ENCODE measurements at places on chromosomes 13 and 19. TPM values are rescaled to one million over a fixed set of nuclear protein-coding genes. Genes with fewer than 3 reads are reported as not detected.

DNA sequence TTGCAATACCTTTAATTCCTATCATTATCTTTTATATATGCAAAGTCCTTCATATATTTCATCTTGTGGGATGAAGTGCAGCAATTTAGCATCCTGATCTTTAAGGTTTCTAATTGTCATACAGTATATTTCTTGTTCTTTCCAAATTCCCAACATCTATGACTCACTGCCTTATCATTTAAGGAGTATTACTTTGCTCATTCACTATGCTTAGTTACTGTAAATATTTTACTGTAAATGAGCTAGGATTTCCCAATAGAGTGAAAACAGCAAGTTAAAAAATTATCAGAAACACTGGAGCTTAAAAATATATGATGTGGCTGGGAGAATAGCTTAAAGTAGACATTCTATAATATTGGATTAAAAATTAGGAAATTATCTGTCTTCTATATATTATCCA lies 69.9 kb downstream of the SLITRK6 start:
- no peak overlapping the region for H3K4me3 ChIP-seq
- H3K4me1 ChIP-seq, result no peaks in the 10 kb centered on the region

- no peak overlapping the region for H3K4me3 ChIP-seq
- H3K4me1 ChIP-seq, result no peaks in the 10 kb centered on the region
- H3K27ac ChIP-seq, result no peak overlapping the region
- no peak for DNase-seq
Observed at GRCh38 chr13:76622315-76623040, 263.7 kb downstream of the KCTD12 start.

Gene KCTD12
- total RNA-seq, result 152 TPM

- no peak overlapping the region for H3K4me3 ChIP-seq
- H3K27me3 ChIP-seq, result no peaks in the 10 kb centered on the region
- H3K27ac ChIP-seq, result no peak overlapping the region
- H3K36me3 ChIP-seq, result peaks cover 12% of the 10 kb centered on the region
- peaks cover 26% of the 10 kb centered on the region for H3K4me1 ChIP-seq
Observed at GRCh38 chr19:34363094-34363493, 1.9 kb upstream of the GPI start.

GRCh38 chr13:114269281-114269770 lies 12.1 kb upstream of the UPF3A start:
- peaks cover 88% of the 10 kb centered on the region for H3K36me3 ChIP-seq
- no peaks in the 10 kb centered on the region for H3K4me1 ChIP-seq

Gene SMIM7
- total RNA-seq, result 76.7 TPM

Gene FPR1
- 53.3 TPM for total RNA-seq

Gene ZNF223
- 5.8 TPM for total RNA-seq

Gene DNAAF3
- 1.5 TPM for total RNA-seq

- no peak overlapping the region for H3K4me3 ChIP-seq
- no peaks in the 10 kb centered on the region for H3K4me1 ChIP-seq
- peaks cover 8% of the 10 kb centered on the region for H3K36me3 ChIP-seq
Observed at GRCh38 chr19:4425537-4425936, 23.1 kb downstream of the CHAF1A start.

GRCh38 chr13:58633226-58633625 lies 1001.7 kb downstream of the PCDH17 start:
- no peaks in the 10 kb centered on the region for H3K36me3 ChIP-seq
- H3K27ac ChIP-seq, result no peak overlapping the region
- H3K4me3 ChIP-seq, result no peak overlapping the region

GRCh38 chr19:48393559-48394330 lies at the start of gene GRIN2D:
Gene GRIN2D (plus strand): TSS chr19:48393668. CDS start chr19:48398393, 4,725 bp downstream.
- no peaks in the 10 kb centered on the region for H3K4me1 ChIP-seq
- no peak for DNase-seq
- peaks cover 7% of the 10 kb centered on the region for H3K36me3 ChIP-seq
- H3K4me3 ChIP-seq, result no peak within 1 kb of the TSS
- peaks cover 53% of the 10 kb centered on the region for H3K27me3 ChIP-seq

- no peak overlapping the region for H3K4me3 ChIP-seq
- peaks cover 33% of the 10 kb centered on the region for H3K4me1 ChIP-seq
- no peaks in the 10 kb centered on the region for H3K27me3 ChIP-seq
- no peak for DNase-seq
- H3K27ac ChIP-seq, result no peak overlapping the region
Observed at GRCh38 chr13:110213461-110214074, 93.4 kb downstream of the COL4A1 start.

Gene SIGLECL1
- total RNA-seq, result not detected

DNA sequence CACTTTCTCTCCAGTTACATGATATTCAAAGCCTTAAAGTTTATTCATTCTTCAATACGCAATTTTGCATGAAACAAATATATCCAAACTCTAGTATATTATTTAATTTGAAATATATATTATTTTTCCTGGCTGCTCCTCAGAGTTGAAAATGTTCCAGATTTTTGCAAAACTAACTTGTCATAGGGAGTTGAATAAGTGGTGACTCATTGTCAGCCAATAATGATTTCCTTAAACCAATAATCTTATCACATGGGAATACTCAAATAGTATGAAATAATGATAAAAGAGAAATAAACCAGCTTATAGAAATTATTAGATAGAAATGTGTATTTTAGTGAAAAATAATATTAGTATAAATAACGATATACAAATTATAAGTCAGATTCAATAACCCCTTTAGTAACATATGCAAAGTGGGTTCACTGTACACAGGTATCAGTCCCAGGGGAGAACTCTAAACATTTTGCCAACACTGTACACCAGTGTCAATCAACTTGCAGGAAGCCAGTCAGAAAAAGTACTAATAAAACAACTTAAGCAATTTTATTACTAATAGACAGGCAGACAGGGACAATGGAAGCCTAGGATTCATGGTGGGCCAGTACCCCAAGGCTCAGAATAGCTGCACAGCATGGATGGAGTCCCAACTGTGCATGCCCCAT lies 222.6 kb upstream of the KLHL1 start:
- no peak for DNase-seq
- no peaks in the 10 kb centered on the region for H3K36me3 ChIP-seq
- H3K27ac ChIP-seq, result no peak overlapping the region
- H3K27me3 ChIP-seq, result no peaks in the 10 kb centered on the region

Gene CPB2
- total RNA-seq, result 74.4 TPM

Gene ZNF345
- 6.7 TPM for total RNA-seq

GRCh38 chr19:48609571-48610108 lies 3.1 kb downstream of the SPACA4 start:
- DNase-seq, result no peak
- H3K4me1 ChIP-seq, result no peaks in the 10 kb centered on the region
- H3K4me3 ChIP-seq, result no peak overlapping the region
- H3K36me3 ChIP-seq, result no peaks in the 10 kb centered on the region
- H3K27me3 ChIP-seq, result no peaks in the 10 kb centered on the region
- H3K27ac ChIP-seq, result no peak overlapping the region

DNA sequence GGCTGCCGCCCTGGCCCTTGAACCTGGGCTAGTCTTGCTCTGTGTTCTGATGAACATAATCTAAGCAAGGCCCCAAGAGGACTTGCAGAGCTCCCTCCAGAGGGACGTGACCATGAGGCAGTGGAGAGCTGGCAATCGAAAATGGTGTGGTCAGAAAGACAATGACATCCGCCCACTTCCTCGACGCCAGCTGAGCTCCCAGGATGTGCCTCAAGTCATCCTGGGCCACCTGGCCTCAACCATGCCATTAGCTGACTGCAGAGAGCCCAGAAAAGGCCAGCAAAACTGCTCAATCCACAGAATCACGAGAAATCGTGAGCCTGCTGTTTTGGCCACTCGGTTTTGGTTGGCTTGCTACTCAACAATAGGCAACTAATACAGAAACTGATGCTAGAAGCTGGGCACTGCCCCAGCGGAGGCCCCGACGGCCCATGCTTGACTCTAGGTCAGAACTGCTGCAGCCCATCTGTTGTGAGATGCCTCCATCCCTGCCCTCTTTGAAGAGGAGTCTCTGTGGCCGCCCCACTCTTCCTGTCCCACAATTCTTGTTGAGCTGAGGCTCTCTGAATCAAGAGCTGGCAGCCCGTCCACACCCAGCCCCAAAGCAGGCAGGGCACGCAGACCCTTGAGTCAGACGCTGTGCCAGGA lies 53.3 kb downstream of the STK24 start:
- no peaks in the 10 kb centered on the region for H3K27me3 ChIP-seq
- DNase-seq, result peak; percentile 47
- peaks cover 4% of the 10 kb centered on the region for H3K36me3 ChIP-seq
- peaks cover 46% of the 10 kb centered on the region for H3K4me1 ChIP-seq

Gene ZNF146
- 41.2 TPM for total RNA-seq

GRCh38 chr13:103288114-103288513 lies 221.9 kb upstream of the SLC10A2 start:
- H3K27me3 ChIP-seq, result no peaks in the 10 kb centered on the region
- no peak overlapping the region for H3K27ac ChIP-seq

DNA sequence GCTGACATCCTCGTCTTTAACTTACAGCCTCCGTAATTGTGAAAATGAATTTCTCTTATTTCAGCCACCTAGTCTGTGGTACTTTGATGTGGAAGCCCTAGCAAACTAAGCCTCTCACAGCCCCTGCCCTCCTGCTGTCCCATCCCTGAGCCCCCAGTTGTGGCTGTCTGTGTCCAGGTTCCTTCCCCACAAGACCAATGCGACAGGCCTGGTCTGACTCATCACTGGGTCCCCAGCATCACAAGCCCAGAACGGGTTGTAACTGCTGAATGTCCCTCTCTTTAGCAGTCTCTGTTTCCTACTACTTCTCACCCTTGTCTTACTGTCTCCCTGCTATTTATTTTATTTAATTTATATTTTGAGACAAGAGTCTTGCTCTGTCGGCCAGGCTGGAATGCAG lies 5.7 kb downstream of the POU2F2 start:
- no peak for DNase-seq
- no peaks in the 10 kb centered on the region for H3K4me1 ChIP-seq
- peaks cover under 1% of the 10 kb centered on the region for H3K27me3 ChIP-seq

- no peak overlapping the region for H3K27ac ChIP-seq
- H3K27me3 ChIP-seq, result peaks cover 99% of the 10 kb centered on the region
- H3K4me1 ChIP-seq, result peaks cover 6% of the 10 kb centered on the region
- DNase-seq, result no peak
- no peaks in the 10 kb centered on the region for H3K36me3 ChIP-seq
- no peak overlapping the region for H3K4me3 ChIP-seq
Observed at GRCh38 chr13:112056284-112056727, 10.6 kb upstream of the SOX1 start.

DNA sequence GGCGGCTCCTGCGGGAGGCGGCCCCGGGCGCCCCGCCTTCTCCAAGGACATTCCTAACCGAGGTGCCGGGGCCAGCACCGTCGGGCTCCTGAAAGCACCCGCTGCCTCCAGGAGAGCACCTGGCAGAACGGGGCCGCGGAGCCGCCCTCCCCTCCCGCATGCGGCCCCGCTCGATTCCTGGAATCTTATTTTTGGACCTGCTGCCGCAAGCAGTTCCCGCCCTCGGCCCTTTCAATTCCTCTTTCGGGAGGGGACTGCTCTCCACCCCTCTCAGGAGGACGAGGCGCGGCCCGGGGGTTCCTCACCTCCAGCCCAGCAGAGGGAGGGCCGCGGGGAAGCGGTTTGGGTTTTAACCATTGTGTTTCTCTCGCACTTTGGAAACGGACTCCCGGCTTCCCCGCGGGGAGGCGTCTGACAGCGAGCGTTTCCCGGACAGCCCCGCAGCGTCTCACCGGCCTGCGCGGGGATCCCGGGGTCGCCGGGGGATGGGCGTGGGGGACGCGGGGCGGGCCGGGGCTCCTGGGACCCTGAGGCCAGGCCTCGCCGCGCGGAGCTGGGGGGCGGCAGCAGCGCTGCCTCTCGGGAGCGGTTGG lies 849 bp downstream of the GAS6 start:
- DNase-seq, result peak; percentile 84
- H3K4me3 ChIP-seq, result peak overlapping the region; percentile 71
- no peaks in the 10 kb centered on the region for H3K36me3 ChIP-seq
- H3K27ac ChIP-seq, result peak overlapping the region; percentile 87

Gene PABPC3
- 0.12 TPM for total RNA-seq

GRCh38 chr19:8468761-8469373 lies 24.1 kb downstream of the HNRNPM start:
- DNase-seq, result no peak
- peaks cover 100% of the 10 kb centered on the region for H3K36me3 ChIP-seq
- no peak overlapping the region for H3K4me3 ChIP-seq
- no peak overlapping the region for H3K27ac ChIP-seq

Gene RNF17
- not detected for total RNA-seq

GRCh38 chr13:31100721-31101120 lies 61.0 kb downstream of the HSPH1 start:
- no peak overlapping the region for H3K4me3 ChIP-seq
- no peak for DNase-seq
- no peaks in the 10 kb centered on the region for H3K36me3 ChIP-seq
- H3K27ac ChIP-seq, result no peak overlapping the region
- H3K4me1 ChIP-seq, result no peaks in the 10 kb centered on the region

- H3K4me1 ChIP-seq, result no peaks in the 10 kb centered on the region
- no peaks in the 10 kb centered on the region for H3K36me3 ChIP-seq
- no peak for DNase-seq
- H3K27me3 ChIP-seq, result no peaks in the 10 kb centered on the region
Observed at GRCh38 chr13:59686798-59687394, 476.8 kb downstream of the DIAPH3 start.

DNA sequence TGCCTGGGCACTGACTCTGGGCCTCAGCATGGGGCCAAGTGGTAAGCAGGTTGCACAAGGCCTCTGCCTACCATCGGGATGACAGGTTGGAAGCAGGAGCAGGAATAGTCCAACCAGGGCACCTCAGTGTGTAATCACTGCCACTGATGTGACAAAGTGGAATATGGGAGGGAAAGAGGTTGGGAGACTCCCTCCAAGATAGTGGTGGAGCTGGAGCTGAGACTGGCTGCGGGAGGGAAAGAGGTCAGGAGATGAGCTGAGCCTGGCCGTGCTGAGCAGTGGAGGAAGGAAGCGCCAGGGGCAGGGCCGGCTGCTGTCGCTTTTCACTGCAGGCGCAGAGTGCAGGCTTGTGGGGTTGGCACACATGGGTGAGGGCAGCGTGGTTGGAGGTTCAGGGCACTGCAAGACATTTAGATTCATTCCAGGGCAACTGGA lies 6.8 kb downstream of the UPF3A start:
- H3K27ac ChIP-seq, result no peak overlapping the region
- no peak for DNase-seq
- peaks cover 52% of the 10 kb centered on the region for H3K36me3 ChIP-seq
- peaks cover 9% of the 10 kb centered on the region for H3K4me1 ChIP-seq
- H3K27me3 ChIP-seq, result no peaks in the 10 kb centered on the region
- no peak overlapping the region for H3K4me3 ChIP-seq

Gene TMEM255B
- total RNA-seq, result 43.6 TPM

- H3K36me3 ChIP-seq, result no peaks in the 10 kb centered on the region
- no peak for DNase-seq
- H3K4me1 ChIP-seq, result no peaks in the 10 kb centered on the region
Observed at GRCh38 chr13:106425661-106426060, 109.8 kb downstream of the EFNB2 start.

GRCh38 chr13:61768175-61768574 lies 352.5 kb upstream of the PCDH20 start:
- no peaks in the 10 kb centered on the region for H3K36me3 ChIP-seq
- DNase-seq, result no peak
- no peaks in the 10 kb centered on the region for H3K4me1 ChIP-seq
- no peak overlapping the region for H3K4me3 ChIP-seq

DNA sequence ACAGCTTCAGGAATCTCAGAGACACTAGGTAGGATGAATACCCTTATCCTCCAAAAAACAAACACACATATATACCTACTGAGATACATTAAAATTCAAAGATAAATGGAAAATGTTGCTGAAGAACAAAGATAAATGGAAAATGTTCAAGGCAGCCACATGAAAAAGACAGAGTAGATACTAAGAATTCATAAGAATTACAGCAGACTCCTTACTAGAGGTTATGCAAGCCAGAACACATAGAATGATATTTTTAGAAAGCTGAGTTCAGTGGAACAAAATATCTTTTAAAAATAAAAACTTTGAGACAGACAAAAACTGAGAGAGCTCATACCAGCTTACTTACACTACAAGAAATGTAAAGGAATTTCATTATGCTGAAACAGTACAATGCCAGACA lies 35.6 kb downstream of the UCHL3 start:
- H3K4me3 ChIP-seq, result no peak overlapping the region
- H3K27me3 ChIP-seq, result no peaks in the 10 kb centered on the region
- no peak for DNase-seq
- no peak overlapping the region for H3K27ac ChIP-seq

Gene CTXN1
- total RNA-seq, result 1.2 TPM

Gene GRK1
- total RNA-seq, result 0.09 TPM
